ENCODE measurements at places on chromosomes 11 and 22.
A peak's percentile ranks its signal among the peaks of the same experiment; 100 is the strongest.

- no peak for DNase-seq
These were observed 12.5 kb downstream of the IL17REL start for GRCh38 chr22:49999946-50000586.

DNA sequence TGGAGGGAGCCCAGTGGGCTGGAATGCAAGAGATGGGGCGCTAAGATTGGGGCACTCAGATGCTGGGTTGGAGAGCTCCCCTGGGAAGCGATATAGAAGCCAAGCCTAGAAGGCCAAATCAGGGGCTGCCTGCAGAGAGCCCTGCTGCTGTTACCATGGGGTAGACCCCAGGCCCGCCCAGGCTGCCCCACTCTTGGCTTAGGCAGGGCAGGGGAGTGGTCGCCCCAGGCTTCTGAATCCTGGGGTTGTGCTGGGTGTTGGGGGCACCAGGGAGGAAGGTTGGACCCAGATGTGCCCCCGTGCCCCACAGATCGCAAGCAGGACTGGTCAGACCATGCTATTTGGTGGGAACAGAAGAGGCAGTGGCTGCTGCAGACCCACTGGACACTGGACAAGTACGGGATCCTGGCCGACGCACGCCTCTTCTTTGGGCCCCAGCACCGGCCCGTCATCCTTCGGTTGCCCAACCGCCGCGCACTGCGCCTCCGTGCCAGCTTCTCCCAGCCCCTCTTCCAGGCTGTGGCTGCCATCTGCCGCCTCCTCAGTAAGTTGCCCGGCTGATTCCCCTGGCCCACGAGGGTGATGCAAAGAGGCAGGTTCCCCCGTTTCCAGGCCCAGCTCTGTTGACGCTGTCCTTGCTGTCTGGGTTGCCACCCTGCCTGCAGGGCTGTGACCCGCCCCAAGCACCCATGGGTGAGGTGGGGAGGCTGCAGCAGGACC, 3.9 kb downstream of the FERMT3 start:
- DNase-seq, result peak; percentile 40

GRCh38 chr22:31630331-31631329, 31.4 kb downstream of the PISD start:
- peak; percentile 97 for DNase-seq

GRCh38 chr11:8731647-8732323, 49.2 kb downstream of the RPL27A start:
- no peak for DNase-seq

- DNase-seq, result no peak
These were observed 83.8 kb upstream of the BID start for GRCh38 chr22:17858033-17858432.
